ENCODE measurements at places on chromosomes 6 and 20. TPM values are rescaled to one million over a fixed set of nuclear protein-coding genes. Genes with fewer than 3 reads are reported as not detected.

DNA sequence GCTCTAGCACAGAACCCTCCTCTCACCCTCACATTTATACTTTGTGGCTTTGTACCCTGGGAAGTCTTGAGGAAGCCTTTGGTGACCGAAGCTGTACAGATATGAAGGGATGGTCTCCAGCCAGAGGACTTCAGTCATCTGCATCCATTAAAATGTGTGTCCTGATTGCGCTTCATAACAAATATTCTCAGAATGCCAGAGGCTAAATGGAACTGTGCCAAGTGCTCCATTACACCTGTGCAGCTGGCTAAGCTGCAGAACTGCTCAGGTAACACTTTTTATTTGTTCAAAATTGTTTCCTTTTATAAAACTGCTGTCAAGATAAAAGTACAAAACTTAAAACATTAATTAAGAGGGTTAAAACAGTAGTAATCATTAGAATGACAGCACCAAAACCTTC lies 22.3 kb downstream of the TPBG start:
- no peak for DNase-seq

DNA sequence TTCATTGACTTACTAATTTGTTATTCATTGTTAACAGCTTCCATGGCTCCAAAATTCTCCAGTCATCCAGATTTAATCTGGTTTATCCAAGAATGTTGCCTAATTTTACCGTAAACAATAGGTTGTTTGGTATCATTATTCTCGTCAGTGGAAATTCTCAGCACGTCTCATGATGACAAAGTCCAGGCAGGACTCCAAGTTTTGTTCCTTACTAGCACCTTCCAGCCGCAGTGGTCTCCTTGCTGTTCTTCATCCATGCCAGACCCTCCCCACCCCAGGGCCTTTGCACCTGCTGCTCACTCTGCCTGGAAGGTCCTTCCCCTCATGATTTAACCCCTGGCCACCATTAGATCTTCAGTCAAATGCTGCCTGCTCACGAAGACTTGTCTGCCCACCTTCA lies 48.1 kb upstream of the NAA20 start:
- no peak for DNase-seq

EDN1 gene
- 3.3 TPM for polyA plus RNA-seq

- DNase-seq = no peak
Measured at GRCh38 chr6:123879749-123880148, 76.1 kb downstream of the NKAIN2 start.

DNA sequence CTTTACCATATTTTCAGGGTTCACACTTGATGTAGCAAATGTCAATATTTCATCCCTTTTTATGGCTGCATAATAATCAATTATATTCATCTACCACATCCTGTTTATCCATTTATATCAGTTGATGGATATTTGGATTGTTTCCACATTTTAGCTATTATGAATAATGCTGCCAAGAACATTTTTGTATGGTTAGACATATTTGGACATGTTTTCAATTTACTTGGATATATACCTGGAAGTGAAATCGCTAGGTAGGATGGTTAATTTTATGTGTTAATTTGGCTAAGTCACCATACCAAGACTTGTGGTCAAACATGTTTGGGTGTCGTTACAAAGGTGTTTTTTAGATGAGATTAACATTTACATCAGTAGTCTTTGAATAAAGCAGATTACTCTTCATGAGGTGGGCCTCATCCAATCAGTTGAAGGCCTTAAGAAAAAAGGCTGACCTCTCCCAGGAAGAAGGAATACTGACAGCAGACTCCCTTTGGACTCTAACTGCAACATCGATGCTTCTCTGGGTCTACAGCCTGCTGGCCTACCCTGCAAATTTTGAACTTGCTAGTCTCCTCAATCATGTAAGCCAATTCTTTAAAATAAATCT lies 196.5 kb downstream of the BACH2 start:
- no peak for DNase-seq

EYS gene
- 0.79 TPM for polyA plus RNA-seq

Measured in renal cortex interstitium (tissue), 15 donors.